ENCODE measurements at places on chromosomes 6 and 20.

- DNase-seq, result no peak
These were observed 102.9 kb downstream of the OR2B2 start for GRCh38 chr6:27809067-27809938.

GRCh38 chr6:132114201-132114825 lies 163.1 kb upstream of the CCN2 start:
- DNase-seq, result no peak

- DNase-seq, result no peak
These were observed 126.9 kb downstream of the LAMA2 start for GRCh38 chr6:129009851-129010250.

- no peak for DNase-seq
These were observed 56.4 kb downstream of the ZMYND8 start for GRCh38 chr20:47300071-47300470.

DNA sequence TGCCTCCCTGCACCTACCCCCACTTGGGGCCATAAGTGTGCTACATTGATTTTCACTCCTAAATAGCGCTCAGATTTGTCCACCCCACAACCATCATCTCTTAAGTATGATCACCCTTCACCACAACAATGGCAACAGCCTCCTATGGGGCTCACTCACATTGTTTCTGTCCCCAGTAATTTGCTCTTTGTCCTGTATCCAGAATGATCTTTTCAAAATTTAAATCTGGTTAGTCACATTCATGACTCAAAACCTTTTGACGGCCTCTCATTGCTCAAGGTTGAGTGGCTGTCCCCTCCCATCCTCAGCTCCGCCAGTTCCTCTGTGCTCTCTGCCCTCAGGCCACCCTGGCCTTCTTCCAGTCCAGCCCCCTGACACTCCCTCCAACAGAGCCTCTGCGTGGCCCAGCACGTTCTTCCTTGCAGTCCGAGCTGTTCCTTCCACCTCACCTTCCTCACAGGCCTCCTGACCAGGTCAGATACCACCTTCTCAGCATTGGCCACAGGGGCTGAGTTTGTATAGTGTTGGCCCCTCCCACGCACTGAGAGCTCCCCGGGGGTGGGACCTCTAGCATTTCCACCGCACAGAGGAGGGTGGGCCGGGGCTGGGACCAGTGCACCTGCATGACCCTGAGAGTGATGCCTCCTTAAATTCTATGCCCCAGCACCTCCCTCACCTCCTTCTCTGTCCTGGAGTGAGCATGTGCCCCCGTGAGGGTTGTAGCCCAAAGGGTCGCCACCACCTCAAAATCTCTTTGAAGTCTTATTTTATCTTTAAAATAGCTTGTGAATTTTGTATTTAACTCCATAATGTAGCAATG lies 2.4 kb upstream of the PPP1R3G start:
- DNase-seq, result no peak

- no peak for DNase-seq
These were observed 774.2 kb upstream of the FLRT3 start for GRCh38 chr20:15111654-15112053.

- DNase-seq, result no peak
These were observed 209.9 kb downstream of the ANKRD60 start for GRCh38 chr20:58018590-58018989.

GRCh38 chr6:96834070-96834469 lies 3.2 kb downstream of the GPR63 start:
- DNase-seq, result no peak

- DNase-seq, result no peak
These were observed 144.1 kb upstream of the PDE7B start for GRCh38 chr6:135707426-135707825.

DNA sequence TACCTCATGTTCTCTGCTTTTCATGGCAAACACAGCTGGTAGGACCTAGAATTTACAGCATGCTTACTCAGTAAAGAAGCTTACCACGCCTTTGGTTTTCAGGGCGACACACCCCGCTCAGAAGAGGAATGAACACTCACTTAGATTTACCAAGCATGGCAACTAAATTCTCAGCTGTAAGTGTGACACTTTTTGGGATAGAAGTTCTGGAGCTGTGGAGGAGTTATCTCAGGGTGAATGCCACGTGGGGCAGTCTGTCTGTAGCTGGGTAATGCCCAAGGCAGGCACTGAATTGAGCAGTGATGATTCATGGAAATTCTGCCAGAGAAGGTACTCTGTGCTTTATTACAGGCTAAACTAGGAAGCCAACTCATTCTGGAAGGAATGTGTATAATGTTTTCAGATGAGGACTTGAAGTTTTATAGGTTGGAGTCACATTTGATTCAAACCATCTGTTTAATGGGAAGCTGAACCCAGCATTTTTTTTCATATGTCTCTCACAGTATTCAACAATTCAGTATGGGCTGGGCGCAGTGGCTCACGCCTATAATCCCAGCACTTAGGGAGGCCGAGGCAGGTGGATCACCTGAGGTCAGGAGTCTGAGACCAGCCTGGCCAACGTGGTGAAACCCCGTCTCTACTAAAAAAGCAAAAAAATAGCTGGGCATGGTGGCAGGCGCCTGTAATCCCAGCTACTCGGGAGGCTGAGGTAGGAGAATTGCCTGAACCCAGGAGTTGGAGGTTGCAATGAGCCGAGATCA lies 3.5 kb upstream of the PRIM2 start:
- no peak for DNase-seq

DNA sequence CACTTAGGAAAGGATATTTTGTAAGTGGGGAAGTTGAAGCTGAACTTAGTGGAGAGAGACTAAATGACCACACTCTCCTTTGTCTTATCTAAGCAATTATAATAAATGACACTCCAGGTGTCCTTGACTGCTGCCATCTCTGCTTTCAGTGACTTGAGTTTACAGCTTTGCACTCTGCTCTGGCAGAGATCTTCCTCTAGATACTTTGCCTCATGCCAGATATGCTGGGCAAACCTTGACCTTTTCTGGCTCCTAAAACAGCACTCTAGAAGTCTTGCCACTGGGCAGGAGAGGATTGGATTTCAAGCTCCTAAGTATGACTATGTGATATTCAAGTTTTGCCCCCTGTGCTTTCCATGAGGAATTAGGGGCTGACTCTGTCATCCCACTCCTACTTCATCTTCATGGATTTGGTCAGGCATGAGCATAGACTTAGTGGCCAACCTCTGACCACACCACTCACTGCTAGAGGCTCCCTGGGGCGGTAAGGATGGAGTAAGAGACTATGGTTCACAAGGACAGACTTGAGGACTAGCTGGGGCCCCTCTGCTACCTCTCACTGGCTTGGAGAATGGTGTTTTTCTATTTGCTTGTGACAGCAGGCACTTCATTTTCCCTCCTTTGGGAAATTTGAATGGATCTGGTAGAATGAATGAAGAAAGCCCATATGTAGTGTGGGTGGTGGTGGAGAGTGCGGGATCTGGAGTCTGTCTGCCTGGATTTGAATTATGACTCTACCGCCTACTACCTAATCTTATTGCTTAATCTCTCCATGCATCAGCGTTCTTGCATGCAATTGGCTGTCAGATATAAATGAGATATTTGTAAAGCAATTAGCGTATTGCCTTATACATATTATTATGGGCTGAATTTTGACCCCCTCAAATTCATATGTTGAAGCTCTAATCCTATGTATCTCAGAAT lies 191.4 kb downstream of the REV3L start:
- no peak for DNase-seq

DNA sequence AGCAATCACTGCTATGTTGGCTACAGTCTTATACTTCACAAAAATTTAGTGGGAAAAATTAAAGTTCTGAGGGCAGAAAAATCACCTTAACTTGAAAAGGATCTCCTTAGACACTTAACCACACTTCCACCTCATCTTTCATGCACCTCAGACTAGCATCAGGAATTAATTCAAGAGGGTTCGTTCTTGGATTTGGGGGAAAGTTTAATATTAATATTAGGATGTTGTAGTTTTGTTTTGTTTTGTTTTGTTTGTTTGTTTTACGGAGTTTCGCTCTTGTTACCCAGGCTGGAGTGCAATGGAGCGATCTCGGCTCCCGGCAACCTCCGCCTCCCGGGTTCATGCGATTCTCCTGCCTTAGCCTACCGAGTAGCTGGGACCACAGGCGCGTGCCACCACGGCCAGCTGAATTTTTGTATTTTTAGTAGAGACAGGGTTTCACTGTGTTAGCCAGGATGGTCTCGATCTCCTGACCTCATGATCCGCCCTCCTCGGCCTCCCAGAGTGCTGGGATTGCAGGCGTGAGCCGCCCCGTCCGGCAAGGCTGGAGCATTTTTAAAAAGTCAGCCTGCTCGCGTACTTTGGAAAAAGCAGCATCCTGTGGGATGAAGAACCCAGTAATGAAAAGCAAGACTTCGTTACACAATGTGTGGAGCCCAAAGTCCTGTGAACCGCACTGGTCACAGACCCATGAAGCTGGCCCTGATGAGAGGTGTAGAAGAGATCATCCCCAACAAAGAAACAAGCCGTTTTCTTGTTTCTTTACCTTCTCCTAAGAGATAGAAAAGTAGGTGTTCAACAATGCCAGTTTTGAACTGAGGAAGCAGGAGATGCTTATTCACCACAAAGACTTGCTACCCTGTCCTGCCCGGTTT lies 194.9 kb downstream of the GPX5 start:
- DNase-seq, result no peak

GRCh38 chr6:41641352-41641925 lies 3.2 kb downstream of the MDFI start:
- no peak for DNase-seq

GRCh38 chr6:12813321-12813720 lies 96.8 kb downstream of the PHACTR1 start:
- DNase-seq, result no peak

DNA sequence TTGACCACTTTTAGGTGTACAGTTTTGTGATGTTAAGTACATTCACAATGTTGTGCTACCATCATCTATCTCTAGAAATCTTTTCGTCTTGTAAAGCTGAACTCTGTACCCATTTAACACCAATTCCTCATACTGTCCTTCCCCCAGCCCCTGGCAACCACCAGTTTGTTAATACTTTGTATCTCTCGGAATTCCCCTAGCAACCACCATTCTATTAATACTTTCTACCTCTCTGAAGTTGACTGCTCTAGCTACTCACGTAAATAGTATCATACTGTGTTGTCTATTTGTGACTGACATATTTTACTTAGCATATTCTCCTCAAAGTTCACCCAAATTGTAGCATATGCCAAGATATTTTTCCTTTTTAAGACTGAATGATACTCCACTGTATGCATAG lies 82.3 kb upstream of the CLDN20 start:
- DNase-seq, result no peak

DNA sequence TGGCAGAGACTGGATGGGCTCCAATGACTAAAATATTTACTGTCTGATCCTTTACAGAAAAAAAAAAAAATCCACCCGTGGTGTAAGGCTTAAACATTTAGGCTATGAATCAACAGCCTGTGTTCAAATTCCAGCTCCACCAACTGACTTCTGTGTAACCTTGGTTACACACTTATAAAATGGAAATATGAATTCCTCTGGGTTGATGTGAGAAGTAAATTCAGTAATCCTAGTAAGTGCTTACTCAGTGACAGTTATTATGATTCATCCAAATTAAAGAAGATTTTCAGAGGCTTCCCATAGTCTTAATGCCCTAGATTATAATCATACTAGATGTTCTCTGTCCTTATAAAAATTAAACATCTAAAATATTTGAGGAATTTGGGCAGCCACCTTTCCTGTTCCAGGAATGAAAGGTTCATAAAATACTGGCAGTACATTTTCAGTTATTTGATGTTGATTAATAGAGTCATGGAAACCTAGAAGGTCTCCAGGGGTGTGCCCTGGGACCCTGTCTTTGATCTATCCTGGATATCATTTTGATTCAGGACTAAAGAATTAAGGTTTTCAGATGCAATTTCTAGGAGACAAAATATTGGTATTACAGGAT lies 180.3 kb upstream of the ZNF217 start:
- no peak for DNase-seq
